ENCODE measurements at places on chromosomes 2 and 18.

DNA sequence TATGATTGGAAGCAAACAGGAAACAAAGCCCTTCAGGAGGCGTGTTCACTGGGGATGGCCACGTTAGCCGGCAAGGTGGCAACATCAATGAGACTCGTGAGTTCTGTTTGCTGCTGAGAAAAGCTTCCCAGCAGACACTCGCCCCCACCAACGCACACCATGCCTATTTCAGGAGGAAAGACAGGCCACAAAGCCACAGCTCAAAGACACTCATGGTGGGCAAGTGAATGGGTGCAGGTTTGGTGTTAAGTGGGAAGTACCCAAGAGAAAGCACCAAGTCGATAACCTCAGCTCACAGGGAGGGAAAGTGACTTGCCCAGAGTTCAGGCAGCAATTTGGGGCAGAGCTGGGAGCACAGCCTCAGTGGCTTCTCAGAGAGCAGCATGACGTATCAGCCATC, 10.5 kb upstream of the MTERF4 start:
- no peak for DNase-seq

DNA sequence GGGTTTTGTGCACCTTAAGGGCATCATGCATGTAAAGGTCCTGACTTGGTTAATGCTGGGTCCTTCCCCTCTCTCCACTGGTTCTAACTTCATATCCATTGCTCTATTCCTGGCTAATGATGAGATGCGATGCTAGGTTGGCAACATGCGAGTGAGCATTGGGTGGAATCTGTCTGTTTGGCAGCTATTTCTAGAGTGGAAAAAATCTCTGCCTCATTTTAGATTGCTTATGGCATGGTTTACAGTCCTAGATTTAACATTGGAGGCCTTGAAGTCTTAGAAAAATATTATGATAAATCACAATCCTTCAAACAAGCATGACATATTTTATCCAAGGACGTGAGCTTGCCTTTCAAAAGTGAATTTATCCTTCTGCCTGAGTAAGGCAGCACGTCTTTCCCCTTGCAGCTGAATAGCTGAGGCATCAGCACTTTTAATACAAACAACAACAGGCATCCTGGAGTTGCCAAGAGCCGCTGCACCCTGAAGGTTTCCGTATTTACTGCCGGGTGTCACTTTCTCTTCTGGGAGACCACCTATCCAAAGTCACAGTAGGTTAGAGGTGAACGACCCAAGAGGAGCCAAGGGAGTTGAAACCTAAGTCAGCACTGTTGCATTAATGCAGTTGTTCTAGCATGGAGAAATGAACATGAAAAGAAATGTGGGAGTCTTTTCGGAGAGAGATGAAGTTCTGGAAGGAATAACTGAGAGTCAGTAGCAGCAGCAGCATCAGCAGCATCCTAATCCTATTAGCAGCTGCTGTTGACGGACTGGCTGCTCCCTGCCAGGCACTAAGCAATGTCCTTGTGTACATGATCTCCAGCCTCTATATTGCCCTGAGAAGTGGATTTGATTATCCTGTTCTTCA, 78.4 kb downstream of the MAPK4 start:
- peak; percentile 35 for DNase-seq

DNA sequence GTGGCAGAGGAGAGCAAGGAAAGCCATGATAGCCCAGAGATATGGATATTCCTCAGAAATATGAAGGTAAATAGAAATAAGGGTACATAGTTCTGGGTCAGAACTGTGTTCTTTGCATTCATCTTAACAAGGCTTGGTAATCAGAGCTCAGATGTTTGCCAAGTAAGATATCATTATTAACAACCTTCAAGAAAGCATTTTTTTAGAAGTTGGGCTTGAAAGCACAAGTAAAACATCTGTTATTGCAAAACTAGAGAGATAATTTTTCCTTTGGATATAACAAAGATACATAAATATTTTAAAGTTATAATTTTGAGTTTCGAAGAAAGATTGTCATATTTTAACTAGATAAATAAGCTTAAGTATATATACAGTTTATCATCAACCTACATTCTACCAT, 171.4 kb downstream of the ZNF804A start:
- no peak for DNase-seq

DNA sequence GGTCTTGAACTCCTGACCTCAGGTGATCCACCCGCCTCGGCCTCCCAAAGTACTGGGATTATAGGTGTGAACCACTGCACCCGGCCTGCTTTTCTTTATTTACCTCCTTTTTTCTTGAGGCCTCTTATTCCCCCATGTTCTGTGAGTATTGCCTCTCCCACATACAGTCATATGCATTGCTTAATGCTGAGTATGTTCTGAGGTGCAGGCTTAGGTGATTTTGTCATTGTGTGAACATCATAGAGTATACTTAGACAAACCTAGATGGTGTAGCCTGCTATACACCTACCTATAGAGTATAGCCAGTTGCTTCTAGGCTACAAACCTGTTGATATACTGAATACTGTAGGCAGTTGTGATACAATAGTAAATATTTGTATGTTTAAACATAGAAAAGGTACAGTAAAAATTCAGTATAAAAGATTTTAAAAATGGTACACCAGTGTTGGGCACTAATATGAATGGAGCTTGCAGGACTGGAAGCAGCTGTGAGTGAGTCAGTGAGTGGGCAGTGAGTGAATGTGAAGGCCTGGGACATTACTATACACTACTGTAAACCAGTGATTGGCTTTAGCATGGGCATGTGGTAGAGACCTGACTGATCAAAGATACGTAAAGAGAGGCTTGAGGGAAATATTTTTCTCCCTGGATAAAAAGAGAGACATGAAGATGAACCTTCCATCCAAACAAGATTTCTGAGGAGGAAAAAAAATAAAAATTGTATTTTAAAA, 17.6 kb downstream of the SLC39A10 start:
- no peak for DNase-seq

- no peak for DNase-seq
Observed at GRCh38 chr18:62446511-62446910, 76.3 kb upstream of the ZCCHC2 start.

- DNase-seq = no peak
Observed at GRCh38 chr2:231781798-231782726, 980 bp upstream of the PDE6D start.

DNA sequence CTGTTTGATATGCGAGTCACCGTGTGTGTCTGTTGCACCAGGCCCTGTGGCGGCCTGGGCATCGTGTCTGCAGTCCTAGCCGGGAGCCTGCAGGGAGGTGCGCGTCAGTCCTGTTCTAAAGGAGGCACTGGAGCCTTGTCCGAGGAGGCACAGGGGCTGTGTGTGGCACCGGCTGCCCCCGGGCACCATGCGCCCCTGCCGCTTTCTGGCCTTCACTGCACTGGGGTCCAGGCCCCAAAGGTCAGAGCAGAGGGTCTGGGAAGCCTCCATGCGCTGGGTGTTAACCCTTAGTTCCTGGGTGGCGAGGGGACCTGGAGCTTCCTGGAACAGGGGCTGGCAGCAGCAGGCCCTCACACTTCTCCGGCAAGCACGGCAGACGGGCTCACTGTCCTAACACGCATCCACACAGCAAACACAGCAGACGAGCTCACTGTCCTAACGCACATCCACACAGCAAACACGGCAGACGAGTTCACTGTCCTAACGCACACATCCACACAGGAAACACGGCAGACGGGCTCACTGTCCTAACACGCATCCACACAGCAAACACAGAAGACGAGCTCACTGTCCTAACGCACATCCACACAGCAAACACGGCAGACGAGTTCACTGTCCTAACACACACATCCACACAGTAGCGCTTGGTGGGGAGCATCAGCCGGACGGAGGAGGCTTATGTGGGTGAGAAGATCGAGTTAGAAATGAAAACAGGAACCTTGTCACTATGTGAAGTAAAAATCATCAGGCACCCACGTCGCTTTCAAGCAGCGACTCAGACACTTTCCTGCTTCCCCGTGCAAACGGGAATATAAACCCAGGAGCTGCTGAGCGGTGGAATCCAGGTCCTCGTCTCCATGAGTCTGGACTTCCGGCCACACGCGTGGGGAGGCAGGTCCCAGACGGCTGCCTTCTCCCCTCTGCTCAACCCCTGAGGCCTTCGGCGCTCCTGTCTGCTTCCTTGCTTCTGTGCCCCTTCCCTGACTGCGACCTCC, 65.3 kb downstream of the TPO start:
- DNase-seq = no peak

DNA sequence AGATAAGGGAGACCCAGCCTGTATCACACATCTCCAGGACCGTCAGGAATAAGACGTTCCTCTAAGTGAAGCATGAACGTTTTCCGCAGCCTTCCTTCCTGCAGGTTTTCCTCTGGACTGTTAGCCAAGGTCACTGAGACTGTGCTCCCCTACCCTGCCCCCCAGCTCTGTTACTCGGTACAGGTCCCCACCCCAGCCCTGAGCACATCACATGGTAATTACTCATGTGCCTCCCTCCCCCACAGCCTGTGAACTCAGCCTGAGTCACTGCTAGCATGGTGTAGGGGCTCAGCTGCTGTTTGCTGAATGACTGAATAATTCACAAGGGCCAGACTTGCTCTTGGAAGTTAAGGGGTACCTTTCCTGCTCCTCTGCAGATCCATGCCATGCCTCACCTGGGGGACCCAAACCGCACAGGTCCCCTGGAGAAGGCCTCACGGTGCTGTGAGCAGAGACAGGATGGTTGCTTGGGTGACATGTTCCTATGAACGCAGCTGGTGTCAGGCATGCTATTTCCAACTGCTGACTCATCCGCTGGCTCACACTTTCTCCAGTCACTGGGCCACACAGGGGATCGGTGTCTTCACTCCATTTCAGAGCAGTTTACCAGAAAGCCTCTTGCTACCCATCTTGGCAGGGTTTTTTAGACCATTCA, 88.2 kb downstream of the PLB1 start:
- no peak for DNase-seq

- no peak for DNase-seq
Observed at GRCh38 chr2:186783254-186783653, 65.7 kb downstream of the ZSWIM2 start.

DNA sequence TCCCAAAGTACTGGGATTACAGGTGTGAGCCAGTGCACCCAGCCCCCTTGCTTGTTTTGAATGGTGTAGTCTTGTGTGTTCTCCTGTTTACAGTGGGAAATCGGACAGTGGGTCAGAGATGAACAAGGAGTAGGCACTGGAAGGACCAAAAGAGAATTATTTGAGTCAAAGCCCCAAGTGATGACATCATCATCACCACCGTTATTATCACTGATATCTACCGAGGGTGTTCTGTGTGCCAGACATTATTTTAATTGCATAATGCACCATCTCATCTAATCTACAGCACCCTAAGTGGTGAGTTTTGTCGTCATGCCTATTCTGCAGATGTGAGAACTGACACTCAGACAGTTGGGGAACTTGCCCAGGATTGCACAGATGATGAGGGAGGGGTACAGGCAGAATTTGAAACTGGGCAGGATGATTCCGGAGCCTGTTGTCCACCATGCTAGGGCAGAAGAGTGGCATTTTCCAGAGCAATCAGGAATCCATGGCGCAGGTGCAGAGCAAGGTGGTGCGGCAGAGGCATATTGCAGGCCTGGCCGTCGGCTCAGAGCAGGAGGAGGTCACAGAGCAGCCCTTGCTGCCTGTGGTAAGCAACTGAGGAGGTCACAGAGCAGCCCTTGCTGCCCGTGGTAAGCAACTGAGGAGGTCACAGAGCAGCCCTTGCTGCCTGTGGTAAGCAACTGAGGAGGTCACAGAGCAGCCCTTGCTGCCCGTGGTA, 137.0 kb upstream of the HDAC4 start:
- no peak for DNase-seq

GRCh38 chr2:230134496-230135129, 65.9 kb upstream of the SLC16A14 start:
- no peak for DNase-seq

DNA sequence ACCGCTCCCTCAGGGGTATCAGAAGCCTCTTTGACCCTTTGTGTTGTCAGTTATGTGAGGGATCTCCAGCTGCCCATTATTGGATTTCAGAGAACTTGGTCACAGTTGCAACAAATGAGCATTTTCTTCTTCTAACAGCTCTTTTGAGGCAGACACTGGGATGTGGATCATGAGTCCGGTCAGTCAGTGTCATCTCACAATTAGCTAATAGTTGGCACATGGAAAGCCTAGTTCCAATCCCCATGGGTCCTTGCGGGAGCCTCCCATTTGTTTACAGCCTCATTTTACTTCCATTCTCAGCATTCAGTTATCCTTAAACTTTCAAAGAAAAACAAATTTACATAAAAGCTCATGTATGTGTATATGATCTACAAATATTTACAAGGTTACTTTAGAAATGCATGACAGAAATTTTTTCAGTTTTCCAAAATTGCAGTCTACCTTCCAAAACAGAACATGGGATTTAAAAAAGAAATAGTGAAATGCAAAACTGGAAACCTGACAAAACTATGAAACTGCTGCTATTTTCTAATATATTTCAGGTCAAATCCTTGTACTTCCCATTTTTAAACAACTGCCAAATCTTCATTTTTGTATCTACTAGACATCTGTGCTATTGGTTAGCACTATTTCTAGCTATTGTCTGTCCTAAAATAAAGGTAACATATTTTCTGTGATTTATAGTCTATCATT, 547.1 kb upstream of the ZEB2 start:
- no peak for DNase-seq

Measured in NCI-H345 (cell line).